Islet precursor cell (in vitro differentiated cells): ENCODE measurements at places on chromosomes 5 and 9.

- DNase-seq: no peak
These were observed 268.2 kb downstream of the SH3GL2 start for GRCh38 chr9:17846948-17847655.

- no peak for DNase-seq
These were observed 24.1 kb downstream of the SLC1A3 start for GRCh38 chr5:36630201-36631145.

- DNase-seq: peak; percentile 98
These were observed 53.1 kb upstream of the DAB2IP start for GRCh38 chr9:121598167-121598964.

DNA sequence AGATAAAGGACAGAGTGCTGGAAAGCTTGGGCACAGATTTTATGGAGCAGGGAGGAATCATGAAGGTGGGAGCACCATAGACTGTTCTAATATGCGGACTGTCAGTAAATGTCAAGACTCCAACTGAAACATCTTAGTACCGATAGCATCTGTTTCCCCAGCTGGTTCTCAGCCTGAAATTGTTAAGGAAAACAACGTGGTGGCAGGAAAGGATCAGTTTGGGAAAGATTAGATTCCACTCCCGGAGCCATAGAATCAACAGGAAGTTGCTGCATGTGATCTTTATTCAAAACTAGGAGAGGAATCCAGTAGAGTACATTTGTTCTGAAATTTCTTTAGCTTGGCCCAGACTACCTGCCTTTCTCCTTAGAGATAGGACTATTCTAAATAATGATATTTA lies 559.1 kb downstream of the CSNK1G3 start:
- no peak for DNase-seq

DNA sequence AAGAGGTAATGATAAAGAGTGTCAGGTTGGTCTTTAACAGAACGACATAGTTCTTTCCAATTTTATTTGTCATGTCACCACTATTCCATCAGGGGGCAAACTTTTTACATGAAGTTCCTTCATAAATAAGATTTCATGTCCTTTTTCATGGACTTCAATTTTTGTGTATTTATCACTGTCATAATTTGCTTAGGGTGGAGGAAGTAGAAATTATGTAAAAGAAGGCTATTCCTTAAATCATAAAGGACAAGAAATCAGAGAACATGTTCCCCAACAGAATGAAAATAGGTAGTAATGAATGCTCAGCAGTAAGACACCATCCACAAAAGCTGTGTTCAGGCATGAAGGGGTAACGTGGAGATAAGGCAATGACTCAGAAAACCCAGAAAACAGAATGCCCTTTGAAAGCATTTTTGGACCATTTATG lies 72.7 kb downstream of the ZFAND5 start:
- no peak for DNase-seq

GRCh38 chr9:4238522-4238921 lies 61.3 kb downstream of the GLIS3 start:
- no peak for DNase-seq

DNA sequence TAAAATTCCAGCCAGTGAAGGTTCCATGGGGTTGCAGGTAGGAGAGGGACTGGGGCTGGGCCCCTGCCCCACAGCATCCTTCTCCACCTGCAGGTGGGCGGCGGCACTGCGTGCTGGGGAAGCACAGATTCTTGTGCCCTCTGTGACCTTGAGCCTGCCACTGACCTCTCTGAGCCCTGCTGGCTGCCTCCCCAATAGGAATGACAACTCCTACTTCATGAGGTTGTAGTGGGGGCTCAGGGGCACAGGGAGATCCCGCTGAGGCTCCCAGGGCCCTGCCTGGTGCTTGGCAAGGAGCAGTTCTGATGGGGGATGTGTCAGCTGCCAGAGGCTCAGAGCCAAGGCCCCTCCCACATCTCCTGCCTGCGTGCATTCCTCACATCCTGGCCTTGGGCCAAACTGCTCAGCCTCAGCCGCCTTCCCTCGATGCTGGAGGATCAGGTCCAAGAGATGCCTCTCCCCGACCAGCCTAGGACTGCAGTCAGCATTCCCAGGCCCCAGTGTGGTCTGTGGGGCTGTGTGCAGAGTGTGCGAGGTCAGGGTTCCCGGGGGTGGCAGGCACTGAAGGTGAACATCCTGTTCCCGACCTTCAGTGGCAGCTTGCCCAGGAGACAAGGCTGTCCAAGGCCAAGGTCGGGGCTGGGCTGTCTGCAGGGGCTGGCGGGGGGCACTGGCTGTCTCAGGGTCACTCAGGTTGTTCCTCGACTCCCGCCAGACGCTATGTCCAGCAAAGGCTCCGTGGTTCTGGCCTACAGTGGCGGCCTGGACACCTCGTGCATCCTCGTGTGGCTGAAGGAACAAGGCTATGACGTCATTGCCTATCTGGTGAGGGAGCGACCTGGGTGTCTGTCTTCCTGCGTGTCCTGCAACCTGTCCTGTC lies 7.0 kb downstream of the ASS1 start:
- peak; percentile 95 for DNase-seq

- peak; percentile 96 for DNase-seq
These were observed at the start of gene DEPDC1B for GRCh38 chr5:60699609-60700415. DEPDC1B (minus strand) TSS chr5:60700166; CDS start chr5:60700093, 73 bp downstream.

DNA sequence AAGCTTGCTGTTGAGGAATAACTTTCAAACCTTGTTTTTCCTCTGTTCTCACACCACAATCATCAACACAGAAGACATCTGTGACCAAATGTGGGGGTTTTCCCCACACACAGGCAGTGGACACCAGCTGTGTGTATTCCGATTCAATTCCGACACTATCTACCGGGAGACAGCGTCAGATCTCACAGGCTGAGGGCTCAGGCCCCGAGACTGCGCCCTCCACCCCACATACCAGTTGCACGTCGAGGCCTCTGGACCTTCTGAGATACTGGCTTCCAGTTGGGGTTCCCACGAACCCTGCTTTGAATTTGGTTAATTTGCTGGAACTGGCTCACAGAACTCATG lies 41.3 kb downstream of the STK10 start:
- no peak for DNase-seq

- DNase-seq: no peak
These were observed 159.9 kb downstream of the NTRK2 start for GRCh38 chr9:84829471-84829870.

DNA sequence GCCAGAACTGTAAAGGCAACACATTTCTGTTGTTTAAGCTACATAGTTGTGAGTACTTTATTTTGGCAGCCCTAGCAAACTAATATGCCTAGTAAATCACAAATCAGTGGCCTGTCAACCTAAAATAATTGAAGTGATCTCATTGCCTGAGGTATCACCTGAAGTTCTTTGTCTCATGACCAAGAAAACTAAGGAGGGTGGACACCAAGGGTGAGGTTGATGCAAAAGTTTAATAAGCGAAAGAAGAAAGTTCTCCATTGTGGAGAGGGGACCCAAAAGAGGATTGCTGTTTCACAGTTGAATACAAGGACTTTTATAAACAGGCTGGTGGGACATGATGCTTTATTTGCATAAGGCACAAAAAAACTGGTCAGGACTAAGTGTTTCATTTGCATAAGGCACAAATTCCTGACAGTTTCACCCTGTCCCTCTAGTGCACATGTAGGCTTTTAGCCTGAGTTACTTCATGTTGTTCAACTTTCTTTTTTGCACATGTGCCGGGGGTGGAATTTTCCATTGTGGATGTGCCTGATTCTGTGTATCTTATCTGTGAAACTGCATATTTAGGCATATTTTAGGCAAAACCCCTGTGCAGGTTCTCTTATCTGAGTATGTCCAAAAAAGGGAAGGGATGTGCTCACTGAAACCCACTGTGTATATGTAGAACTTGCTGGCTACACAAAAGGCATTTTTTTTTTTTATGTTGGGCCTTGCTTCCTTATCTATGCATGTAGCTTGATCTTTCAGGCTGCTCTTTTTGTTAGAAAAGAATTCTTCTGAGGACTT lies 108.6 kb upstream of the RAI14 start:
- no peak for DNase-seq

GRCh38 chr5:59380350-59380951 lies 513.1 kb downstream of the PDE4D start:
- peak; percentile 56 for DNase-seq

DNA sequence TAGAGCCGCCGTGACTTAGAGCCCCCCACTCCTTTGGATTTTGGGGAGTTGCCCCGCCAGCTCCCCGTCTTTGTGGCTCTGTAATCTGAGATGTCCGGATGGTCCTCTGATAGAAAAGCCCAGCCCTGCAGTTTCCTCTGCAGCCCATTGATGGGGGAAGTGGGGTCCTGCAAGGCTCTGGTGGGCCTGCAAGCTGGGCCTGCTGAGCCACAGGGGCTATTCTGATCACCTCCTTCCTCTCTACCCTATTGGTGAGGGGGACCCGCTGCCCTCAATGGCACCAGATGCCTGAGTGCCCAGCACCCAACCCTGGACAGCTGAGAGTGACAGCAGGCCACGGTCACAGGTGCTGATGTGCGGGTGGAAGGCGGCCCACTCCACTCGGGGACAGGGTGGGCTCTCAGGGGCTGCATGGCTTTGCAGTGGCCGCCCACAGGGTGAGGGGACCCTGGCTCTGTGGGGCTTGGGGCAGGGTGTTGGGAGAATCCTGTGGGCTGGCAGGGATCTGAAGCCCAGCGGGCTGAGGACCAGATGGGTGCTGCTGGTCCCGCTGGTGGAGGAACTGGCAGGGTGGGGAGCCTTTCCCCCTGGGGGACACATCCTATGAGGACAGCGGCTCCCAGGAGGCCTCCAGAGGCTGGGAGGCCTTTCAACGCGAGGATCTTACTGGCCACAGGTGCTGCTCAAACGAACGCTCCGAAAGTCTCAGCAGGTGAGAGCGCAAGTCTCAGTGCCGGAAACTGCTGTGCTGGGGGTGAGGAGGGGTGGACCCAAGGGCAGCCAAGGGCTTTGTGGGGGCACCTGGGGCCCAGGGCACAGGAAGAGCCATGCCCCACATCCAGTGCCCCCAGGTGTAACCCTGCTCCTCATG lies 30.0 kb upstream of the LPCAT1 start:
- DNase-seq: no peak

DNA sequence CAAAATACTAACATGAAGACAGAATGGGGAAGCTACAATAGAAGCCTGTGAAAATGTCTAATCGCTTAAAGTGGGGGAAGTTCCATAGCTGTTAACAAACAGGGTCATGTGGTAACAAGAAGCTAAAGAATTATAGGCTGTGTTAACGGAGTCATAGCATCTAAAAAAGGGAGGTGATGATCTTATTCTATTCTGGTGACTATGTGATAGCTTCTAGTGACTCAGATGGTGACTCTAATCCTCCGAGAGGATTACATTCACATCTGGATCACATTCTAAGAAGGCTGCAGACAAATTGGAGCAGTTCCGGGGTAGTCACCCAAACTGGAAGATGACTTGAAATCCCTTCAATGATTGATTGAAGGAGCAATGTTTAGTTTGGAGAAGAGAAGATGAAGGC lies 142.1 kb downstream of the LIFR start:
- no peak for DNase-seq

GRCh38 chr9:108631496-108632285 lies 224.1 kb downstream of the ACTL7B start:
- no peak for DNase-seq

DNA sequence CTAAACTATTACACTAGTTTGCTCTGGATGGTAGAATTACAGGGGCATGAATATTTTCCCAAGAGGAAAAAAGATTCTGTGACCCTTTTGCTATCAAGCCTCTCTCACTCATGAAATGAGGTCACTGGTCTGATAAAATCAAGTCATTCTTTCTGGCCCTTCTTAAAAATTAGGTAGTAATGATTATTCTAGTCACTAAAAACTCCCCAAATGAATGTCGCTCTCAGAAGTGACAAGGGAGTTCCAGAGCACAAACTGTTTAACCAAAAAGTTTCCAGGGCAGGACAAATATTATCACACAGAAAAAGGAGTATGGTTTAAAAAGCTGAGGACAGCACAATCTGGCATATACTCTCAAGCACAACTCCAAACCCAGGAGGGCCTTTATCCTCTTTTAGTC lies 12.5 kb downstream of the ERMP1 start:
- DNase-seq: no peak

- peak; percentile 42 for DNase-seq
These were observed 108.9 kb upstream of the SPRY4 start for GRCh38 chr5:142433526-142434321.

DNA sequence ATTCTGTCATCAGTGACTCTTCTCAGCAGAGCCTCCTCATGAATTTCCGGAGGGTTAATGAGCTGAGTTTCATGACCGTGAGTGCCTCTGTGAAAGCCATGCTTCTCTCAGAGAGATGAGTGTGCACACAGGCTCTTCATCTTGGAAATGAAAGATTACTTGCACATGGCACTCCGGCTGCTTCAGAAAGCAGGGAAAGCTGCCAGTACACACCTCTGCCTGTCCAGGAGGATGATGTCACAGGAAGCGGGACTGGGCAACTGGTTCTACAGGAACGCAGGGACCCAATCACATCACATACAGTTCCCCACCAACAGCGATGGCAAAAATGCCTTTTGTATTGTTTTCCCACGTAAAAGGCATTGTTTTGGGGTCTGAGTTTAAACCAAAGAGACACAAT lies 286.0 kb upstream of the DAP start:
- no peak for DNase-seq

DNA sequence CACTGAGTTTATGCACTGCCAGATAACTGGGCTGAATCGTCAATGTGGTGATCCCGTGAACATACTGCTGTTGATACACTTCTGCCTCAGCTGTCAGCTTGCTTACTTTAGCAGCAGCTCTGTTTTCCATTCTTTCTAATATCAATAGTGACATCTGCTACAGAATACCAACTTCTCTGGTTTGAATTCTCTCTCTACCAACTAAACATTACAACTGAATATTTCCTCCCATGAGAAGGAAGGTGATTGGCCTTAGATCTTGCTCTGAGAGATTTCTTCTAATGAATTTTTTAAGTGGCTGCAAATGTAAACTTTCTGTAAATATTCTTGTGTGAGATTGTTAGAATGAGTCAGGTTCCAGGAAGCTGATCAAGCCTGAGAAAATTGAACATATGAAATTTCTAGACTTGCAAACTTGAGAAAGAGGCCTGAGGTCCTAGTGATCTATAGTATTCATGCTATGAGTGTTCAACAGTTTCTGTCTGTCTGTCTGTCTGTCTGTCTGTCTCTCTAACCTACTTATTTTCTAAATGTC lies 205.5 kb upstream of the CDKN2B start:
- DNase-seq: no peak

DNA sequence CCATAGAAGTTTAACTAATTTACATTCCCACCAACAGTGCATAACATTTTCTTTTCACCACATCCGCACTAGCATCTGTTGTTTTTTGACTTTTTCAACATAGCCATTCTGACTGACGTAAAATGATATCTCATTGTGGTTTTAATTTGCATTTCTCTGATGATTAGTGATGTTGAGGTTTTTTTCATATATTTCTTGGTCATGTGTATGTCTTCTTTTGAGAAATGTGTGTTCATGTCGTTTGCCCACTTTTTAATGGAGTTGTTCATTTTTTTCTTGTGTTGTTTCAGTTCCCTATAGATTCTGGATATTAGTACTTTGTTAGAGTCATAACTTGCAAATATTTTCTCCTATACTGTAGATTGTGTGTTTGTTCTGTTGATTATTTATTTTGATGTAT lies 163.4 kb downstream of the FER start:
- no peak for DNase-seq

- no peak for DNase-seq
These were observed 13.6 kb downstream of the PDE6A start for GRCh38 chr5:149930749-149931574.
